CD4-positive, alpha-beta T cell treated with Interleukin-6 at 100 ng/mL for 8 hours (primary cell): ENCODE measurements at places on chromosomes 6 and 20.

GRCh38 chr6:71419217-71420094 lies 130.8 kb downstream of the OGFRL1 start:
- DNase-seq = no peak

DNA sequence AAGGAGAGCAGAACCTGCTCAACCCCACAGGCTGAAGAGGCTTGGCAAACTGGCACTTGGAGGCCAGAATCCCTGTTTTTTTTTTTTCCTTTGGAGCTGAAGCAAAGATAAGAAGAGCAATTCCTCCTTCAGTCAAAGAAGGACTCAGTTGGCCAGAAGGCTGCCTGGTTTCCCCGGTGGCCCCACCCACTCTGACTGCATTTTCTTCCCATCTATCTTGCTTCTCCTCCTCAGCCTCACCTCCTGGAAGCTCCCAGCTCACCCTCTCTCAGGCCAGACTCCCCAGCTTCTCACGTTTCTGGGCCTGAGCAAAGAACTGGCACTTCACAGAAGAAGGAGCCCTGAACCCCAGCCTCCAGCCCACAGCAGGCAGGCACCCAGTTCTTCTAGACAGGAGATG lies 2.4 kb downstream of the LRFN2 start:
- no peak for DNase-seq

- no peak for DNase-seq
Measured at GRCh38 chr20:13865791-13866351, 81.0 kb downstream of the NDUFAF5 start.

- DNase-seq = no peak
Measured at GRCh38 chr6:10633216-10633615, 61.2 kb downstream of the C6orf52 start.

GRCh38 chr6:54717849-54718455 lies 128.6 kb upstream of the FAM83B start:
- peak; percentile 5 for DNase-seq

DNA sequence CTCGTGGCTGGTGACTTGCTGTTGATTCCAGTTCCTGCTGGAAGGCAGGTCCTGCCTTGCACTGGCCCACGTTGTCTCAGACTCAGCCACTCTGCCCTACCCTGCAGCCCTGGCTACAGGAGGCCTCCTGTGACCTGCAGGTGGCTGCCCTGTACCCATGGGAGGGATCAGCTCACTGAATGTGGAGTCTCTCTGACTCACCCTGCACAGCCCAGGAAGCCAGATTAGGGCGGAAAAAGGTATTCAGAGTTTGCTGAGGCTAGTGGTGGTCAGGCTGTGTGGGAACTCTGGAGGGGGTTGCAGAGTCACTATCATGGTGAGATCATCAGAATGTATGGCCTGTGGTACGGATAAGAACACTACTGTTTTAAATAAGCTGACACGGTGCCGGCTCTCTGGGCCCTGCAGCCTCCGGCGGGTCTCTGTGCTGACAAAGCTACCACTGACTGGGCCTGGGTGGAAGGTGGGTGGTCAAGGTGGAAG lies 24.7 kb upstream of the PYGB start:
- DNase-seq = peak; percentile 8

- no peak for DNase-seq
Measured at GRCh38 chr6:129744201-129744879, 34.4 kb upstream of the ARHGAP18 start.

- DNase-seq = no peak
Measured at GRCh38 chr6:169445661-169446581, 192.3 kb upstream of the THBS2 start.

DNA sequence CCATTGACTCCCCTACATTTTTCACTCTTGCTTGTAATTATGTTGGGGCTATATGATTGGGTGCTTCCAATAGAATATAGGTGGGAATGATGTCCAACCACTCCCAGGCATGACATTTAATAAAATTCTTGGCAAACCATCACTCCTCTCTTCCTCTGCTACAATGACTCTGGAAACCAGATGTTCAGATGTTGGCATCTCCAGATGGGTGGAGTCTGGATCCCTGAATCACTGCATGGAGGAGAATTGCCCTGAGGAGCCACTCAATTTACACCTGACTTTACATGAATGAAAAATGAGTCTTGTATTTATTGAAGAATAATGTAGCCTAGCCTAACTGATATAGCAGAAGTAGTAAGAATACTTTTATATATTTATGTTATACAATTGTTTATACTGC lies 306.7 kb upstream of the SUPT3H start:
- no peak for DNase-seq

DNA sequence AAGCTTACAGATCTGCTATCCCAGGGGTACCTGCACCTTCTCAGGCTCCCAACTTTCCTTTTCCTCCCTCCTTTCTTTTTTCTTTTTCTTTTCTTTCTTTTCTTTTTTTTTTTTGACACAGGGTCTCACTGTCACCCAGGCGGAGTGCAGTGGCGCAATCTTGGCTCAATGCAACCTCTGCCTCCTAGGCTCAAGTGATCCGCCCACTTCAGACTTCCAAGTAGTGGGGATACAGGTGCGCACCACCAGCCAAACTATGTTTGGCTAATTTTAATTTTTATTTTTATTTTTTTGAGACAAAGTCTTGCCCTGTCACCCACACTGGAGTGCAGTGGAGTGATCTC lies 36.0 kb downstream of the PIM1 start:
- DNase-seq = no peak

DNA sequence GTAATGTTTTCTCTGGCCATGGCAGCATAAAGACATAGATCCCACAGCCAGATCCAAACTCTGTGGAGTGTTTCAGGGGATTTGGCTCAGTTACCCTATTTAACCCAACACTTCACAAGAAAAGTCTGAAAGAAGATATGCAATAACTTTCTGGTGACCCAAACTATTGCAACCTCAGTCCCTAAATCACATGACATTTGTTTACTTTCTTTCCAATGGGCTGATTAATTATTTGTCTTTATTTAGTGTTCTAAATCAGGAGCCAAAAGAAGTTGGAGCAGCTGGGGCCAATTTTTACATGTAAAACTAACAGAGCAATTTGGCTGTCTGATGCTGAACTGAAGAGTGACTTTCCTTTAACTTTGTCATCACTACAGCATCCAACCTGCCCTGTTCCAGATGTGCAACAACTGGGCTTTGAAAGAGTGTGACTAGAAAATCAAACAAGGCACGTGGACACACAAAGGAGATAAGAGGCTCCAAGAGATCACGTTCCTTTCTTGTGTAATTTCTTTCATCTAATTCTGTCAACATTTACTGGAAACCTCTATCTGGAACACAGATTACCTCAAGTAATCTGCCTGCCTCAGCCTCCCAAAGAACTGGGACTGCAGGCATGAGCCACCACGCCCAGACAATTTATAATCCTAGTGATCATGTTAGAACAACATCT lies 90.8 kb downstream of the TRMT11 start:
- no peak for DNase-seq

- no peak for DNase-seq
Measured at GRCh38 chr6:38056361-38056760, 236.8 kb downstream of the ZFAND3 start.

- no peak for DNase-seq
Measured at GRCh38 chr6:4800662-4801061, 24.5 kb downstream of the CDYL start.

GRCh38 chr6:16472349-16473069 lies 234.1 kb downstream of the GMPR start:
- DNase-seq = no peak

DNA sequence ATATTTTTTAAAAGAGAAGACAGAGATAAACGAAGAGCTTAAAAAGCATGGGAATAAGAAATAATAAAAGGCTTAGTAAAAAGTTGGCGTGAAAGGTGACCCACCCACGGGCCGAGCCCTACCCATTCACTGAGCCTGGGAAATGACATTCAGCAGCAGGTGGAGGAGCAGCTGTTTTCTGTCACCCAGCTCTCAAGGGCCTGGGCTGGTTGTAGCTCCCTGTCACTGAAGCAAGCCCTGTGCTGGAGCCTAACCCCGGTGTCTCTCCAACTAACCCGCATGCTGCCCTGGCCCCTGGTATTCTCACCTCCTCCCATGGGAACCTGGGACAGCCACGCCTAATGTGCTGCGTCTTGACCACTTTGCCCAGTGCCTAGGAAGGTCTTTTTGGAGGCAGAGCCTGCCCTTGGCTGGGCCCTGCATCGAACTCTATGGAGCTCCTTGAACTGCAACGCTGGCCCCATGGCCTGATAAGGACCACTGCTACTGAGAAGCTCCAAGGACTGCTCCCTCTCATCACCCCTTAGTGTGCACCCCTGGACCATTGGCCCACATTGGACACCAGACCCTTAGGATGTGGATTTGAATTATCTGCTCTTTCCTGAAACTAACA lies 68.8 kb upstream of the IYD start:
- DNase-seq = no peak

- no peak for DNase-seq
Measured at GRCh38 chr6:79468116-79468515, 69.1 kb downstream of the LCA5 start.

GRCh38 chr6:133806382-133807140 lies 82.4 kb upstream of the TCF21 start:
- no peak for DNase-seq

- DNase-seq = no peak
Measured at GRCh38 chr6:52352239-52353018, 9.5 kb upstream of the PAQR8 start.

DNA sequence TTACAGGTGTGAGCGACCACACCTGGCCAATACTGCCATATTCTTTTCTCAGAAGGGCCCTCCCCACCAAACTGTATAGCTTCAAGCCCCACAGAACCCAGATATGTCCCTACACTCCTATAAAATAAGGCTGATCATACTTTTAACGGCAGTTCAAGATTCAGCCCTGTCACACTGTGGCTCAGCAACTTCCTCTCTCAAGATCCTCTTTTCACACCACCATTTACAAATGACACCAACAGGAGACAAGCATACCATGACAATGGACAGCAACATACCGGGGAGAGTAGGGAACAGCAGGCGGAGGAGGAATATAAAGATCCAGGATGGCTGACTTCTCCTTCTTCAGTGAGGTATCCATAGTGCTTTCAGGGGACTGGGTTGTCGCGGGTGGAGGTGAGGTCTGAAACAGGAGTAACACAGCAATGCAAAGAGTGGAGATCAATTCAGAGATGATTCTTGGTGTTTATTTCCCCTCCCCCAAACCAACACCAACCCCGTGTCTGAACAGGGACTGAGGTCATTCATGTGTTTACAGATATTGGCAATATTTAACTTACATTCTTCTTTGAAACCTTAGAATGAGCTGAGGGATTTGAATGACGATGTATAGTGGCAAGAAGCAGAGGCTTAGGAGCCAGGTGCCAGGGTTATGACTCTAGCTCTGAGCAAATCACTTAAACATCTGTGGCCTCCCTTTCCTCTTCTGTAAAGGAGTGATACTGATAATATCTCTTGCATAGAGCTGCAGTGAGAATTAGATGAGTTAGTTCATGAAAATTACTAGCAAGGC lies 57.6 kb upstream of the IPCEF1 start:
- no peak for DNase-seq

DNA sequence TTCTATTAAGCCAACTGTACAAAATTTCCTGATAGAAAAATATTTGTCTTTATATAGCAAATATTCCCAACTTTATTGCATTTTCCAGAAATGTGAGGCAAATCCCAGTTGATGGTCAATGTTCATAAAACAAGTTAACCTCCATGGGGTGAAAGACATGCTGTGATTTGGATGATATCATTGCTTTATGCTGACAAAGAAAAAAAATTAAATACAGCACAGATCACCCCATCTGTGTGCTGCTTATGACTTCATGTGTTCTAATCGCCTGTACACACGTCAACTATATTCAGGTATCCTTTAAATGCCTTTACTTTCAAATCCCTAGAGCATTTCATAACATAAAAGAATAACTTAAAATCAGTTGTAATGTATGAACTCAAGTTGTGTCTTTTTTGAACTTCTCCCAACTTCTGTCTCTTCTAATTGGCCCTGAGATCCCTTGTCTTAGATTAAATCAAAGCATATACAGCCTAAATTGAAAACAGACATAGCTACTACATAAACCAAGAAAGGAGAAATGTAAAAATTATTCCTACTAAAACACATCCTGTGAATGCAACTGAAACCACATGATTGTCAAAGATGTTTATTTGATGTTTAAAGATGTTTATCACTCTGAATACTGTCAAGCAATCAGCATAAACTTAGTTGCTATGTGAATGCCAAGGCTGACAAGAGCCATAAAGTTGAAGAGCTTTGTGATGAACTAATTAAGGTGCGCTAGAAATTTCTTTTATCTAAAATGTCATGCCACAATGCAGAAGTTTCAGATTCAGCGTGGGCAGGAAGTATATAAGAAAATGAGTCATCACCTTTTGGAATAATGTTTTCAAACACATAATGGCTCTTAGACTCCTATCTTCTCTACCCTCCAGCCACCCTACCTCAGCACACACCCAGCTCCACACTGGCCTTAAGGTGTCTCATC lies 68.7 kb downstream of the FILIP1 start:
- DNase-seq = no peak

DNA sequence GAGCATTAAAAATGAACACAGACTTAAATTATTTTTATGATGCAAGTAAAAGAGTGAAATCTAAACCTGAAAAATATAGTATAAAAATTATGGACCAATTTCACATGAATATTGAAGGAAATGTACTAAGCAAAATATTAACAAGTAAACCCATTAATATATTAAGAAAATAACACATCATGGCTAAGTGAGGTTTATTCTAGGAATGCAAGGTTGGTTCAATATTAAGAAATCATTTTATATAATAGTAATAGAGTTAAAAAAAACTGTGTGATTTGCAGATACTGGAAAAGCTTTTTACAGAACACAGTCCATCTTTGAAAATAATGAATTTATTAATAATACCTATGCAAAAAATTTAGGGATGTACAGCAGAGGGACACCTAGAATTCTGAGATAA lies 20.9 kb downstream of the ZSCAN12 start:
- no peak for DNase-seq

- no peak for DNase-seq
Measured at GRCh38 chr6:79898076-79898475, 49.3 kb downstream of the ELOVL4 start.

DNA sequence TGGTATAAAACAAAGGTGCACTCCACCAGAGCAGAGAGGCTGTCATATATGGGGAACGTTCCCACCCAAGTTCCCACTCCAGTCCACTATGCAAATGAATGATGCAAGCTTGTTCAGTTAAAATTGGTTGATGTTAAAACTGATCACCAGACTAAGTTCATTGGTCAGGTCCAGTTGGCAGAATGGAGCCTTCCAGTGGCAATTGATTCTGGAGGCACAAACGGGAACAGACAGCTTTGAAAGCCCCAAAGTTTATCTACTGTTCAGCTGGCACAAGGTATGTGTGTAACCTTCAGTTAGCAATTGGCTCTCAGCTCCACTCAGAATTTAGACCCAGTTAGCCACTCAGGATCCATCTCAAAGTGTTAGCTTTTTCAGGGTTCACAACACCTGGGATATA lies 119.4 kb upstream of the CEP85L start:
- DNase-seq = no peak

DNA sequence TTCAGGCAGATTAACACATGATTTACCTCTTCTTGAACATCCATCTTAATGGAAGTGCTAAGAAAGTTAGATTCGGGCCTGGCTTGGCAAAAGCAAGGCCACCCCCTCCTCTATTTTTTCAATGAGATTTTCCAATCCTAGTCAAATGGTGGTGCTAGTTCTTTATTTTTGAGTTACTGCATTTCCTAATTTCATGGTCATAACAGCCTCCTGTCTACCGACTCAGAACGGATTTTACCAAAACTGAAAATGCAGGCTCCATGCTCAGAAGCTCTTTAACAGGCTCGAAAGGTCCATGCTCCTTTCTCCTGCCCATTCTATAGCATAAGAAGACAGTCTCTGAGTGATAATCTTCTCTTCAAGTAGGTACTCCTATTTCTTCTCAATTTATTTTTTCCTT lies 117.2 kb upstream of the ESR1 start:
- peak; percentile 38 for DNase-seq

- no peak for DNase-seq
Measured at GRCh38 chr6:91081452-91082067, 494.7 kb upstream of the MAP3K7 start.

- DNase-seq = no peak
Measured at GRCh38 chr6:84492241-84493165, 265.1 kb upstream of the CEP162 start.
